Left hindlimb (tissue), 1 donor: ENCODE measurements at places on chromosomes 11 and 22.
A peak's percentile ranks its signal among the peaks of the same experiment; 100 is the strongest.

DNA sequence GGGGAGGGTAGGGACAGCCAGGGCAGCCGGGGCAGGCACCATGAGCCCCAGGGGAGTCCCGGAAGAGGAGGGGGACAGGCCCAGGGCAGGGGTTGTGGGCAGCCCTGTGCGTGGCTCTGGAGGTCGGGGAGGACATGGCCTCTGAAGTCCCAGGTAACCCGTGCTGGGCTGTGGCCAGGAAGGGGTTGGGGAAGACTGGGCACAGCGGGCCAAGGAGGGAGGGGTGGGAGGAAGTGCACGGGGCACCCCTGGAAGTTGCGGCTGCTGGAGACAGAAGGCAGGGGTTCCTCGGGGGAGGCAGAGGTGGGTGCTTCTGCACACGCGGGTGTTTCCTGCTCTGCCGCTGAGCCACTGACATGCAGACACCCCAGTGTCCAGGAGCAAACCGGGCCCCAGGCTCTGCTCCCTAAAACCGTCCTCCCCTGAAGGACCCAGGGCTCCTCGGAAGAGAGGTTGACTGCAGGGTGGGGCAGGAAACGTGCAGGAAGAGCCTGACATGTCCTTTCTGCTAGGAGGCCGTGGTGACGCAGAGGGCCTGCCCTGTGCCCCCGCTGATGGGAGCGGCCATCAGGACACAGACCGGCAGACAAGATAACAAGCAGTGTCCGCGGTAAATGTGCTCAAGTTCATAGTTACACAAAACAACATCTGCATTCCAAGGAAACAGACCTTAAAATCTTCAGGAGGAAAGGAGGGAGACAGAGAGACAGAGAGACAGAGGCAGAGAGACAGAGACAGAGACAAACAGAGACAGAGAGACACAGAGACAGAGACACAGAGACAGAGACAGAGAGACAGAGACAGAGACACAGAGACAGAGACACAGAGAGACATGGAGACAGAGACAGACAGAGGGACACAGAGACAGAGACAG lies 5.7 kb downstream of the TNNI2 start:
- no peak for DNase-seq

GRCh38 chr11:102266099-102266498 lies 51.2 kb upstream of the BIRC3 start:
- DNase-seq, result no peak

DNA sequence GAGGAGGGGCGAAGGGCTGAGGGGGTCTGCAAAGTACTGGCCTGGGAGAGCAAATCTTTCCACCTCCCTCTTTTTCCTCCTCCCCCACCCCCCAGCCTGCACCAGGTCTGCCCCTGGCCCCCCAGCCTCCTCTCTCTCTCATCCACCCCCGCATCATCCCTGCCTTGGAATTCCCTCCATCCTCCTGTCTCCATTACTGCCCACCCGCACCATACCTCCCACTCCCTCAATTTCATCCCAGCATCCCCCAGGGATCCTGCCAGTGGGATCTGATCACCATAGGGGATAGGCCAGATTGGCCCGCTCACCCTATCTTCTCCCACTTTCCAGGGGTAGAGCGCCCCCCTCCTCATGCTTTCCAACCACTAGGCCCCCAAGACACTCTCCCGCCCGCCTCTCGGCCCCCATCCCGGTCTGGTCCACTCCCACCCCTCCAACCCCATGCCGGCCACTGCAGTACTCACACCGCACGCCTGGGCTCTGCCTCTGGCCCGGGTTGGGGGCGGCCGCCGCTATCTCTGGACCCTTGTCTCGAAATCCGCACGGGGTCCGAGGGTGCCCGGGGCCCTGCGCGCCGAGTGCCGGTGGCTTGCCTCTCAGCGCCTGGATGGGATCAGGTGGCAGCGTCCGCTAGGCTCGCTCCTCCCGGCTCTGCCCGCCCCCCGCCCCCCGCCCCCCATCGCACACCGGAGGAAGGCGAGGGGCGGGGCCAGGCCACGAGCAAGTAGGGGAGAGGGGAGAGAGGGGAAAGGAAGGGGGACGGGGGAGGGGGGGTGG lies at the start of gene GAL3ST3:
TSS of gene GAL3ST3 (minus strand) at position 615 of the 777 bp plus-strand sequence. CDS start 3,746 bp downstream, outside the sequence.
- no peak for DNase-seq

DNA sequence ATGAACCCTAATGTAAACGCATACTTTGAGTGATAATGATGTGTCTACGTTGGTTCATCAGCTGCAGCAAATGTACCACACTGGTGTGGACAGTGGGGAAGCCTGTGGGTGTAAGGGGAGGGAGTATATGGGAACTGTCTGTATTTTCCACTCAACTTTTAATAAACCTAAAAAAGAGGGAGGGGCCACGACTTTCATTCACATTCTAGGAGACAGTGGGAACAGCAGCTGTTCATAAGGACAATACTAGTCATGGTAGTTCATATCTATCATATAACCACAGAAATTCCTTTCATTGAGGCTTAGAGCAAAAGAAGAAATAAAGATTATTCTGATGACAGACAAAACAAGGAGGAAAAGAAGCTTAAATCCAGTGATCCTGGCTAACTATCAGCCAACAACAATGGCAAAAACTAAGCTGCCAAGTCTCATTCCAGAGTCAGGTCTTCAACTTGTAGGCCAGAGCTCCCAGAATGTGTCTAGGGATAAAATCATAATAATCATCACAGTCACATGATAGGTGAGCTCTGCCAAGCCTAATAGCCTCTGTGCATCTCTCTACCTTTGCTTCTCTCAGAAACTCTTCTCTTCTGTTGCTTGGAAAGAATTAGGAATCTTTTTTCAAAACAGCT lies 59.4 kb upstream of the CHRM4 start:
- no peak for DNase-seq

GRCh38 chr11:63595296-63595695 lies 18.9 kb downstream of the PLAAT3 start:
- DNase-seq, result no peak

GRCh38 chr11:17781626-17782025 lies 47.0 kb downstream of the KCNC1 start:
- DNase-seq, result no peak

DNA sequence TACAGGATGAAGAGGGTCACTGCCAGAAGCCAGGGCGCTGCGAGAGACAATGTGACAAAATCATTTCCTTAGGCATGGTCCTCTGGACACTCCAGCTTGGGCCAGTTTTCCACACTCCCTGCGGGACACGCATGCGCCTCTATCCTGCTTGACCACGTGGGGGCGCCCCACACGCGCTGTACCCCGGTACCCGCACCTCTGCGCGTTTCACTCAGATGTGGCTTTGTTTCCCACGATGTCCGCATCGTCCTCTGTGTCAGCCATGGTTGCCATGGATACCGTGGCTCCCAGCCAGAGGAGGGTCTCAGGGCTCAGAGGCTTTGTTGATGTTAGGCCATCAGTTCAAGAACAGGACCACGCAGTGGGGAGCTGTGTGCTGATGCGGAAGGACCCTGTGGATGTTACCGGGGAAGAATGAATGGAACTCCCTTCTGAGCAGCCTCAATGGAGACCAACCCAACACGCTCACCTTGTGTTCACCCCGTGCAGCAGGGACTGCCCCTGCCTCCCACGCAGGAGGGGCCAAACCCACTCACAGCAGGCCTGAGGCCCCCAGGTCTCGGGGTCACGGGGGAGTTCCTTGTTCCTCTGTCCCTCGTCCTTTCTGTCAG lies 101.1 kb upstream of the SLC22A12 start:
- no peak for DNase-seq

- DNase-seq, result no peak
Measured at GRCh38 chr22:49718396-49718795, 109.3 kb downstream of the BRD1 start.

DNA sequence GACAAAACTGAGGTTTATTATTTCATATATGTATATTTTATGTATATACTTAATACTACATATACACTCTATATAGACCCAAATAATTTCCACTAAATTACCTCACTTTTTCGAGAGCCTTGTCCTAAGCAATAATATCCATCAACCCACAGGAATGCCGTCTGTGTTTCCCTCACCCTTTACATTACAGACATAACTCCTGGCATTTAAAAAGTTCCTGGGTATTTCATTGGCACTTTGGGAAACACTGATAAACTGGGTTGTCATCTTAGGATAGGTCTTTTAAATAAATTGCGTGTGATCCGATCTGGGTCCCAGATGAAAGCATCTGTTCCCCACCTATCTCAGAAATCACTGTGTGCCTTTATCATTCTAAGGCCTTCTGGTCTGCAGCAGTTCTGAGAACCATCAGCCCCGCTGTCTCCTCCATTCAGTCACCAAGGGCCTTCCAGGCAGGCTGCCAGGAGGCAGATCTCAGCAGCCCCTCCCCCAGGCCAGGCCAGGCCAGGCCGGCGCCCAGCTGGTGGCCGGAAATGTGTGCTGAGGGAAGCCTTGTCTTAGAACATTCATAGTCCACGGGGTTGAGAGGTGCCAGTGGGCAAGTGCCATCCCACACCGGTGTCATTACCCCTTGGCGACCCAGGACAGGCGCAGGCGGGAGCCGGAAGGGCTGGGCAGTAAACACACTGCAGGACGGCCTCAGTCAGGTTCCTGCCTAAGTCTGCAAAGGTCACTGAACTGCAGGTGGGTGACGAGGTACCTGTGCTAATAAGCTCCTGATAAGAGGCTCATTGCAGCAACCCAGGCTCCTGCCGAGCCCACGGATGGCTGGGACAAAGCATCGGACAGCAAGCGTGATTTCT lies 3.3 kb downstream of the FGF19 start:
- peak; percentile 79 for DNase-seq

GRCh38 chr22:44407171-44407986 lies 90.7 kb downstream of the RTL6 start:
- peak; percentile 15 for DNase-seq

GRCh38 chr22:20615021-20615420 lies 107.6 kb downstream of the MED15 start:
- no peak for DNase-seq

GRCh38 chr11:91624021-91624420 lies 600.6 kb upstream of the FAT3 start:
- no peak for DNase-seq

- DNase-seq, result no peak
Measured at GRCh38 chr11:72160319-72160718, 24.8 kb downstream of the FOLR3 start.

DNA sequence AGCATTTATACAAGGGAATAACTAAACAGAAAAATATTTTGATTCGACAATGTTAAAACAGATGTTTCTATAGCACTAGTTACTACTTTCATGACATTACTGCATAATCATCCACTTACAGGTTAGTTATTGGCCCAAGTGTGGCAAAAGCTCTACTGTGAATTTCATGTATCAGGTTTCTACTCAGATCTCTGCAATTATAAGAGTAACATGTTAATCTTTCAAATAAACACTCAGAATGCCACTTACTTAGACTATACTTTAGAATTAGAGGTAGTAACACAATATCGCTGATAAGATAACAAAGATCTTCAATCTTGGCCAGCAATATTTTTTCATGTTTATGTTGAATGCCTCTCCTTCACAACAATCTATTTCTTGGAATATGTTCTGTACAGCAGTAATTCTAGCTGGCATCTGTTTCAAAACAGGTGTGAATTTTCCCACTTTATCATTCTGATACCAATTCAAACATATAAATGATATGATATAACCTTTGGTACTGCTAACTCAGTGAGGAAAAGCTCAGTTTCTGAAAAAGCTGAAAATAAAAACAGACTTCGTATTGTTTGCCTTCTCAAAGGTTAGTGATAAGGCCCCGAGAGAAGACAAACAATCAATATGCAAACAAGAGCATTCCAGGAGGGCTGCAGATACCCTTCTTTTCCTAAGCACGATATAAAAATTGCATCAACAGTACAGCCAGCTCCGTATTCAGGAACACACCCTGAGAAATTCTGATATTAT lies 11.0 kb upstream of the CCDC34 start:
- no peak for DNase-seq

GRCh38 chr11:90779098-90779497 lies 556.2 kb upstream of the CHORDC1 start:
- DNase-seq, result no peak

- no peak for DNase-seq
Measured at GRCh38 chr11:32891657-32892354, 805 bp upstream of the QSER1 start.

GRCh38 chr22:47102648-47103047 lies 340.2 kb downstream of the TBC1D22A start:
- no peak for DNase-seq

DNA sequence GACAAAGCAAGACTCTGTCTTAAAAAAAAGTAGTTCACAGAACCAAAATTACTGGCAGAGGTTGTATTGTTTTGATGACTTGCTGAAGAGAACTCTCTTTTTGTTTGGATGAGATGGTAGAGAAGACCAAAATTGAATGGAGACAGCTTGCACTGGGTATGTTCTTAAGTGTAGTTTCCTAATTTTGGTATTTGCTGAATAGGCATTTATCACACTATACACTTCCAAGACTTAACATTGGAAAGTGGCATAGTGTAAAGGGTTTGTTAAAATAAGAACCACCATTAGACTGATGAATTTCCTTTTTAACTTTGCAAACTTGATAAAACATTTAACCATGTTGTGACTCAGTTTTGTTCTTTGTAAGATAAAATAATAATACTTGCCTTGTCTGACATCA lies 5.3 kb upstream of the DCUN1D5 start:
- DNase-seq, result no peak

- DNase-seq, result no peak
Measured at GRCh38 chr11:13292970-13293369, 15.4 kb downstream of the BMAL1 start.

DNA sequence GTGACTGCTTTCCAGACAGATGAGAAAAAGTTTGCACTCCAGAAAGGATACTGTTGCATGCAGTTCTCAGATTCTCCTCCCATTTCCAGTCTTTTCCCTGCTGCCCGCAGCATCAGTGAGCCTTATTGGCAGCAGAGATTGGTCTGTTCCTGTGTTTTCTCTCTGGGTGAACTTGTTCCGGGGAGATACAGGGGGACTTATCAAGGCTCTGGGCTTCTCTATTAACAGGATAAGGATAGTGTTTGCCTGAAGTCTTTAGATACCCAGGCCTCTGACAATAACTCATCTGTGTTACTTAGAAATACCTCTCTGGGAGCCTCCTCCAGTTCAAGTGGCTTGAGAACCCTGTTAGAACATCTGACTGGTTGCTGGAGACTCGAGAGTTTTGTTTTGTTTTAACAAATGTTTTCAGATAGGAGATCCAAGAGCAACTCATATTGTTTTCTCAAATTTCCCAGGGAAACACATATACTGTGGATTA lies 154.7 kb downstream of the BLID start:
- no peak for DNase-seq

DNA sequence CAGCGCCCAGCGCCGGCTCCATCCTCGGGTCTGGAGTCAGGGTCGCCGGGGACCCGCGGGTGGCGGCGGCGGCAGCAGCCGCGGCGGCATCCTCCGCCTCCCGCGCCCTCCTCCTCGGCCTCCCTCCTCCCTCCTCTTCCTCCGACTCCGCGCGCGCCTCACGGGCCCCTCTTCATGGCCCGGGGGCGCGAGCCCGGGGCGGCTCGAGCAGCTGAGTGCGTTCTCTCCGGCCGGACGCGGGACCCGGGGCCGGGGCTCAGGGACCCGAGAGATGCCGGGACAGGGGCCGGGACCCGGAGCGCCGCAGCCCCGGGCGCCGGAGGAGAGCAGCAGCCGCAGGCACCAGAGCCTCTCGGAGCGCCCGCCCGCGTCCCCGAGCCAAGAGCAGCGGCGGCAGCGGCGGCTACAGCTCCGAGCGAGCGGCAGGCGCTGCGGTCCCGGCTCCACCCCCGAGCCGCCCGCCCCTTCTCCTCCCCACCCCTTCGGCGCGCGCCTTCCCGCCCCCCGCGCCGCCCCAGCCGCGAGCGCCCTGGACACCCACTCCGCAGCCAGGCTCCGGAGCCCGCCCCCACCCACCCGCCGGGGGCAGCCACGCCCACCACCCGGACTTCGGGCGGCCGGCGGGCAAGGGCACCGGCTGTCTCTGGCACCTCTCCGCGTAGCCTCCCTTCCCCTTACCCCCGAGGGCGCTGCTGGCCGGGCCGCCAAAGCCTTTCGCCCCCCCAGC lies at the start of gene CHST1:
TSS of gene CHST1 (minus strand) at position 417 of the 727 bp plus-strand sequence. CDS start 14,699 bp downstream, outside the sequence.
- DNase-seq, result peak; percentile 71

GRCh38 chr11:86063536-86063935 lies 5.3 kb downstream of the PICALM start:
- DNase-seq, result no peak
